ENCODE measurements at places on chromosomes 11 and 22.

DNA sequence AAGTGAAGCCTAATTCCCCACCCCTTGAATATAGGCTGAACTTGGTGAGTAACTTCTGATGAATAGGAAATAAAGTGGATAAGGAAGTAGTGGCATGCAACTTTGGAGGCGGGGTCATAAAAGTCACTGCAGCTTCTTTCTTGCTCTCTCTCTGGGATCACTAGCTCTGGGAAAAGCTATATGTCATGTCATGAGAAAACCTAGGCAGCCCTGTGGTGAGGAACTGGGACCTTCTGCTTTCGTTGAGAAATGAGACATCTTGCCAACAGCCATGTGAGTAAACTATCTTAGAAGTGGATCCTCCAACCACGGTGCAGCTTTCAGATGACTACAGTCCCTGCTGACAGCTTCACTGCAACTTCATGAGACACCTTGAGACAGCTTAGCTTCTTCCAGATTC is 15.7 kb downstream of the ZNF214 start:
- no peak overlapping the region for H3K4me3 ChIP-seq
- no peaks in the 10 kb centered on the region for H3K4me1 ChIP-seq
- H3K27ac ChIP-seq, result no peak overlapping the region
- no peaks in the 10 kb centered on the region for H3K27me3 ChIP-seq

DNA sequence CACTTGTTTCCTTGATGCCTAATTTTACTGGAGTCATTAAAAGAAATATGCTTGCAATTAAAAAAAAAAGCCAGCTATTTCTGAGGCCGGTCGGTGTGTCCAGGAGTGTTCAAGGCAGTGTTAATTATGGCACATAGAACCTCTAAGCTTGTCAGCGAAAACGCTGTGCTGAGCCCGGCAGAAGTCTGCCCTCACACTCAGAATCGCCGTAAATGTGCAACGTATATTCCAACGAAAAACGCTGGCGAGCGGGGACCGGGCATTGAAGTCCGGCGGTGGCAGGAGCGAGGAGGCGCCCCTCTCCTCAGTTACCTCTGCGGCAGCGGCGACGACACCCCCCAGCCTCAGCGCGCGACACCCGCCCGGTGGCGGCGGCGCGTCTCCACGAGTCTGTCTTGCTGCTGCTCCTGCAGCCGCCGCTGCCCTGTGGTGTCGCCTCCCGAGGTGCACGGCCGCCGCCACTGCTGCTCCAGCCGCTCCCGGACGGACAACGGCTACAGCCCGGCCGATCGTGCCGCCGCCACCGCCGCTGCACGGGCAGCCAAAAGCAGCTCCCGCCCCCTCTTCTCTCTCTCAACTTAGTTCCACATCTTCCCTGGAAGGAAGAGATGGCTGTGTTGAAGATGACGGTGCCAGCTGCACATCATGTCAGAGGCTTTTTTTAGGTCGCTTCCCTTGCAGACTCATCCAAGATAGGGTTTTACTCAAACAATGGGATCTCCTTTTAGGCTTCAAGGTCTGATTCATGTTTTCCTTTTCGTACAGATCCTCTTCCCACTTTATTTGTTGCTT is 56.0 kb downstream of the JAM3 start:
- no peak for DNase-seq
- H3K4me1 ChIP-seq, result no peaks in the 10 kb centered on the region
- no peak overlapping the region for H3K27ac ChIP-seq
- H3K4me3 ChIP-seq, result no peak overlapping the region
- H3K27me3 ChIP-seq, result no peaks in the 10 kb centered on the region

DNA sequence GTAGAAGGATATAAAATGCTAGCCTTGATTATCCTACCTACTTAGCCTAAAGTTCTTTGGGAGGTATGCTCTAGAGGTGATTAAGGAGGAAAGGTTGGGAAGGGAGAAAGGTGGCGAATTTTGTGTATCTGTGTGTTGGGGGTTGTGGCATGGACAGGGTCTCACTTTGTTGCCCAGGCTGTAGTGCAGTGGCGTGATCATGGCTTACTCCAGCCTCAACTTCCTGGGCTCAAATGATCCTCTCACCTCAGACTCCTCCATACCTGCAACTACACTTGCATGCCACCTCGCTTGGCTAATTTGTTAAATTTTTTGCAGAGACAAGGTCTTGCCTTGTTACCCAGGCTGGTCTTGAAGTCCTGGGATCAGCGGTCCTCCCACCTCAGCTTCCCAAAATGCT is 1094.8 kb downstream of the DLG2 start:
- no peak for DNase-seq
- no peaks in the 10 kb centered on the region for H3K36me3 ChIP-seq
- H3K27ac ChIP-seq, result no peak overlapping the region
- H3K4me3 ChIP-seq, result no peak overlapping the region
- no peaks in the 10 kb centered on the region for H3K4me1 ChIP-seq

GRCh38 chr11:111296196-111296595 is 2.1 kb upstream of the POU2AF3 start:
- H3K4me1 ChIP-seq, result peaks cover 24% of the 10 kb centered on the region
- no peak for DNase-seq
- H3K27me3 ChIP-seq, result no peaks in the 10 kb centered on the region
- H3K27ac ChIP-seq, result no peak overlapping the region
- H3K36me3 ChIP-seq, result no peaks in the 10 kb centered on the region

DNA sequence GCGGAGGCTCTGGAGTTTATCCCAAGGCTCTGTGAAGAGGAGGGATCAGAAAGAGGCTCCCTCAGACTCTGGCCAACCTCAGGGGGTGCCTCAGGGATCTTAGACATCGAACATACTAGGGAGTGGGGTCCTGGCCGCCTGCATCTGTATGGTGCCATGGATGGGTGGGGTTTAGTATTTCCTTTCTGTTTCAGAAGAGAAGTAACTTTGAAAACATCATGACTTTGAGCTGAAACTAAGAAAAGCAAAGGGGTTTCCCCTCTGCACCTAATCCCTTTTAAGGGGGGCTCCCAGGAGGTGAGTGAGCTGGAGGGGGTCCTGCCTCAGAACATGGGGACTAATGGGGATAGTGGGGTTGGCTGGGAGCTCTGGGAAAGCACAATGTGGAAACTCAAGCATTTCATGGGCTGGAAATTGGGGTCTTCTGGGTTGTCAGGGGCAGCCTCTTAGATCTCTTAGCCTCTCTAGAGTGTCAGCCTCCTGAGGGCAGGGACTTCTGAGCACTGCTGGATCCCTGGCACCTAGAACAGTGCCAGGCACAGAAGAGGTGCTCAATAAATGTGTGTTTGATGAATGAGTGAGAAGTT is 11.8 kb upstream of the SSTR3 start:
- no peak overlapping the region for H3K27ac ChIP-seq
- DNase-seq, result no peak
- H3K27me3 ChIP-seq, result no peaks in the 10 kb centered on the region
- no peak overlapping the region for H3K4me3 ChIP-seq
- H3K4me1 ChIP-seq, result no peaks in the 10 kb centered on the region

- H3K4me1 ChIP-seq, result peaks cover 7% of the 10 kb centered on the region
- H3K36me3 ChIP-seq, result no peaks in the 10 kb centered on the region
- H3K4me3 ChIP-seq, result no peak overlapping the region
These were observed 276.9 kb downstream of the FAM76B start for GRCh38 chr11:95512682-95513081.

GRCh38 chr11:92702805-92703448 is 266.5 kb upstream of the MTNR1B start:
- H3K27ac ChIP-seq, result no peak overlapping the region
- no peak overlapping the region for H3K4me3 ChIP-seq
- no peak for DNase-seq
- no peaks in the 10 kb centered on the region for H3K36me3 ChIP-seq
- no peaks in the 10 kb centered on the region for H3K4me1 ChIP-seq

DNA sequence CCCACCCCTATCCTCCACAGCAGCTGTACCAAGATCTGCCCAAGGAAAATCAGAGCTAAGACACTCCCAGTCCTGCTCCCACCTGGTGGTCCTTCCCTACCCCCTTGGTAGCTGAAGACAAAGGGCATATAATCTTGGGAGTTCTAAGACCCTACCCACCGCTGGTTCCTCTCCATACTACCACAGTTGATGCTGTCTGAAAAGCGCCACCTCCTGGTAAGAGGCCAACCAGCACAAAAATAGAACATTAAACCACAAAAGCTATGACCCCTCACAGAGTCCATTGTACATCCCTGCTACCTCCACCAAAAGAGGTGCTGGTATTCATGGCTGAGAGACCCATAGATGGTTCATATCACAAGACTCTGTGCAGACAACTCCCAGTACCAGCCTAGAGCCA is 161.5 kb upstream of the ARHGAP42 start:
- H3K27ac ChIP-seq, result no peak overlapping the region
- no peaks in the 10 kb centered on the region for H3K27me3 ChIP-seq
- no peak overlapping the region for H3K4me3 ChIP-seq
- H3K4me1 ChIP-seq, result no peaks in the 10 kb centered on the region
- no peaks in the 10 kb centered on the region for H3K36me3 ChIP-seq
- DNase-seq, result no peak

DNA sequence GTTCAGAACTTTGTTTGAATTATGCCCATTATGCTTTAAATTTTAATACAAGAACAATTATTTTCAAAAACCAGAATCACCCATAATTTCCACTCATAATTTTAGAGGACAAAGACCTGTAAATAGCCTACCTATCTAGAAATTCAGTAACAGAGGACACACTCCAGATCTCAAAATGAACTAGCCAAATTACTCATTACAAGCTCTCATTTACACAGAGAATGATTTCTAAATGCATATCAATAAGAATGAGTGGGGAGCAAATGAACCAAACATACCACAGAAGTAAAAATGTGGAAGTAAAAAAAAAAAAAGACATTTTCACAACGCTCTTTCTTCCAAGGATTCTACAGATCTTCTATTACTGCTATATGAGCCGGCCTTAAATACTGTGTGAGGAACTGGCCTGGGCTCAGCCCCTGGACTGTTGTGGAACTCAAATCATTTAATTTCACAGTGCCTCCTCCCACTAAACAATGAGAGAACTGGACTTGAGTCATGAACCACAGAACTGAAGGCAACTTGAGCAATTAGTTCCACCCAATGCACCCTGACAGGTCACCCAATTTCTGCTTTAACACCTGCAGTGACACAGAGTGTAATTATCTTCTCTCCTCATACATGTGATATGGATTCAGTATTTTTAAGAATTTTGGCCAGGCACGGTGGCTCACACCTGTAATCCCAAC is 8.0 kb downstream of the MRTFA start:
- DNase-seq, result no peak
- no peaks in the 10 kb centered on the region for H3K27me3 ChIP-seq
- H3K4me1 ChIP-seq, result peaks cover 2% of the 10 kb centered on the region
- H3K4me3 ChIP-seq, result no peak overlapping the region
- H3K36me3 ChIP-seq, result no peaks in the 10 kb centered on the region

GRCh38 chr11:92477686-92478085 is 253.1 kb downstream of the FAT3 start:
- H3K27me3 ChIP-seq, result no peaks in the 10 kb centered on the region
- no peaks in the 10 kb centered on the region for H3K36me3 ChIP-seq

- no peaks in the 10 kb centered on the region for H3K36me3 ChIP-seq
- no peaks in the 10 kb centered on the region for H3K27me3 ChIP-seq
- H3K4me3 ChIP-seq, result no peak overlapping the region
- DNase-seq, result no peak
These were observed 79.8 kb upstream of the NCAM1 start for GRCh38 chr11:112881461-112881860.

- H3K4me1 ChIP-seq, result peaks cover 5% of the 10 kb centered on the region
- no peak overlapping the region for H3K27ac ChIP-seq
- H3K27me3 ChIP-seq, result no peaks in the 10 kb centered on the region
- DNase-seq, result no peak
- H3K36me3 ChIP-seq, result no peaks in the 10 kb centered on the region
These were observed 2.1 kb downstream of the CORO1B start for GRCh38 chr11:67441098-67441563.

DNA sequence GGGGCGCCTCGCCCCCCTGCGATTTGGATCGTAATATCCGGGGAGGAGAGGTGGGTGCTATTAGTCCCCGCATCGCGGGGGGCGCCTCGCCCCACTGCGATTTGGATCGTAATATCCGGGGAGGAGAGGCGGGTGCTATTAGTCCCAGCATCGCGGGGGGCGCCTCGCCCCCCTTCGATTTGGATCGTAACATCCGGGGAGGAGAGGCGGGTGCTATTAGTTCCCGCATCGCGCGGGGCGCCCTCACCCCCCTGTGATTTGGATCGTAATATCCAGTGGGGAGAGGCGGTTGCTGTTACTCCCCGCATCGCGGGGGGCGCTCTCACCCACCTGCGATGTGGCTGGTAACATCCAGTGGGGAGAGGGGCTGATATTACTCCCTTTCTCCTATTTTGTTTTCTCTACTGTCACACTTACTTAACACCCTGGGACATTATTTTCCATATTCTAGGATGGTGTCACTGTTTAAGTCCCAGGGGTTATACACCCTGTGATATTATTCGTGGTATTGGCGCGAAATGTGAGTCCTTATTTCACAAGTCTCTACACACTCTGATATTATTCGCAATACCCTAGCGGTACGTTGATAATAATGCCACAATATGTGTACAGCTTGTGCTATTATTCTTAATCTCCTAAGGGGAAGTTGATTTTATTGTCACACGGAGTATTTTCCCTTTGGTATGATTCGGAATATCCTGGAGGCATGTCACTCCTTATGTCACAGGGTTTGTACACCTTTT is 57.8 kb upstream of the ALDH3B2 start:
- no peak overlapping the region for H3K27ac ChIP-seq
- no peak for DNase-seq
- H3K36me3 ChIP-seq, result no peaks in the 10 kb centered on the region
- no peak overlapping the region for H3K4me3 ChIP-seq
- no peaks in the 10 kb centered on the region for H3K4me1 ChIP-seq
- no peaks in the 10 kb centered on the region for H3K27me3 ChIP-seq

DNA sequence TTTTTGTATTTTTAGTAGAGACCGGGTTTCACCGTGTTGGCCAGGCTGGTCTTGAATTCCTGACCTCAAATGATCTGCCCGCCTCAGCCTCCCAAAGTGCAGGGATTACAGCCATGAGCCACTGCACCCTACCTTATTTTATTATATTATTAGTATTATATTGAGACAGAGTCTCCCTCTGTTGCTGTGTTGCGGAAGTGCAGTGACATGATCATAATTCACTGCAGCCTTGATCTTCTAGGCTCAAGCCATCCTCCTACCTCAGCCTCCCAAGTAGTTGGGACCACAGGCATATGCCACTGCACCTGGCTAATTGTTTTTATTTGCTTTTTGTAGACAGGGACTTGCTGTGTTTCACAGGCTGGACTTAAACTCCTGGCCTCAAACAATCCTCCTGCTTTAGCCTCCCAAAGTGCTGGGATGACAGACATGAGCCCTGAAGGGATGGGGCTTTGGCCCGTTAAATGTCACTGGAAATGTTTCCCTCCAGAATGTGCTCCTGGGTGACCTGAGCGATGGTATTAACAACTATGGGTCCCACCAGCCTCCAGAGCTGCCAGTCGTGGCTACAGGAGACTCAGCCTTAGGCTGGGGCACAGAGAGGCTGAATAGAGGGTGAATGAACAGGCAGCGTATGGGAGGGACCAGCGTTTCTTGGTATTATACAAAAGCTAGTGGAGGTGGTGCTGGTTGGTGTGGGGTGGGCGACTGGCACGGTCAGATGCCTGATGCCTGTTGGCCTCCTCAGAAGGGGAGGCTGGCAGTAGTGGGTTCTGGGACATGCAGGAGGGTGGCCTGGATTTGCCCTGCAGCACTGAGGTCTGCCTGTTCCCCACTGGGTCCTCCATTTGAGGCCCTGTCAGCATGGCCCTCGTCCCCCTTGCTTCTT is 7.3 kb downstream of the TANGO2 start:
- DNase-seq, result no peak
- H3K27me3 ChIP-seq, result no peaks in the 10 kb centered on the region
- H3K27ac ChIP-seq, result no peak overlapping the region
- H3K4me3 ChIP-seq, result no peak overlapping the region

GRCh38 chr11:129247135-129247534 is 55.0 kb upstream of the ARHGAP32 start:
- H3K27ac ChIP-seq, result no peak overlapping the region
- H3K4me3 ChIP-seq, result no peak overlapping the region
- no peak for DNase-seq
- H3K4me1 ChIP-seq, result no peaks in the 10 kb centered on the region

- H3K27me3 ChIP-seq, result no peaks in the 10 kb centered on the region
- no peak overlapping the region for H3K27ac ChIP-seq
- no peaks in the 10 kb centered on the region for H3K4me1 ChIP-seq
- H3K4me3 ChIP-seq, result no peak overlapping the region
These were observed 314.0 kb downstream of the LRRC4C start for GRCh38 chr11:41145420-41145819.

Data from liver (tissue), 10 donors.